HT1080 (cell line): ENCODE measurements at places on chromosomes 4 and X. TPM values are rescaled to one million over a fixed set of nuclear protein-coding genes. Genes with fewer than 3 reads are reported as not detected.

The IL2RG gene
- total RNA-seq, result not detected in 2 replicates

GRCh38 chr4:90582087-90582486, 454.9 kb downstream of the CCSER1 start:
- DNase-seq, result no peak

The DGKK gene
- not detected in 2 replicates for total RNA-seq

DNA sequence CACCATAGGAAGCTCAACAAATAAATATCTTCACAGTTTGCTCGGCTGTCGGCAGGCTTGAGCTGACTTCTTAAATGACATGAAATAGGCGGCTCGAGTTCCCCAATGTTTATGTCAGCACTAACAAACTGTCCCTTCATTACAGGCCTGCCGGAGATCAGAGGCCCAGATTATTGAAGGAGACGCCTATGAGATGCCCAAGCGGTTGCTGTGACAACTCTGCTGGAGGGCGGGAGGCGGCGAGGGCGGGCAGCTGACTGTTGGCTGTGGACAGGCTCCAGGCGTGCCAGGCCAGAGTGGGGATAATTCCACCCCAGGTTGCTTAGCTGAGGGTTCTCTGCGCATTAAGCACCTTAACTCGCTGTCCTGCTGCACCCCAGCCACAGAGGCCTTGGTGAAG, 39.2 kb upstream of the MSX1 start:
- no peak for DNase-seq

GRCh38 chrX:24789047-24789446, 95.3 kb downstream of the POLA1 start:
- DNase-seq, result no peak

DNA sequence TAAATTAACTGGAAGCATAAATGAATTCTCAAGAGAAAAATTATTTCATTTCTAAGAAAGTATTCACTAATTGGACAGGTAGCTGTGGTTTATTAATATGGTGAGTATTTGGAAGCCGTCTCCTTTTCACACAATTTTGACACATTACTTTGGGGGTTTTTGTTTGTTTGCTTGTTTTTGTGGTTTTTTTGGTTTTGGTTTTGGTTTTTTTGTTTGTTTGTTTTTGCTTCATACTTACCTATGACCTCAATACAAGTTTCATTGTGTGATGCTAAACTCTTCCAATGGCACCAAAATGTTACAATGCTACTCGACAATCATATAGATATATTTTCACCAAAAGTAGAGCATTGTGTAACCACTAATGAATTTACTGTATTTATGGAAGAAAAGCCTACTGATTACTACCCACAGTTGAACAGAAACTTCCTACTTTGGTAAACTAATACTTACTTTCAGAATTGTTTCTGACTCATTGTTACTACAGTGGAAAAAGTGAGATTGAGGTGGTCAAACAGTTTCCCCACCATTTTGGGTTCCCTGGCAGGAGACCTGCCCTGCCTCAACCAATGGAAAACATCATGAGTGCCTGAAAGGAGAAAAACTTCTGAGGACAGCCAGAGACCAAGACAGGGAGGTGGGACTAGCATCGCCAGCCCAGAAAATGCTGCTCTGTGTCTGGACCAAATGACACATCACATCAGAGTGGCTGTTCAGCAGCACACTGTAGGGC, 443.1 kb downstream of the HNRNPD start:
- no peak for DNase-seq

GRCh38 chrX:21946925-21947641, 6.6 kb downstream of the SMS start:
- no peak for DNase-seq

DNA sequence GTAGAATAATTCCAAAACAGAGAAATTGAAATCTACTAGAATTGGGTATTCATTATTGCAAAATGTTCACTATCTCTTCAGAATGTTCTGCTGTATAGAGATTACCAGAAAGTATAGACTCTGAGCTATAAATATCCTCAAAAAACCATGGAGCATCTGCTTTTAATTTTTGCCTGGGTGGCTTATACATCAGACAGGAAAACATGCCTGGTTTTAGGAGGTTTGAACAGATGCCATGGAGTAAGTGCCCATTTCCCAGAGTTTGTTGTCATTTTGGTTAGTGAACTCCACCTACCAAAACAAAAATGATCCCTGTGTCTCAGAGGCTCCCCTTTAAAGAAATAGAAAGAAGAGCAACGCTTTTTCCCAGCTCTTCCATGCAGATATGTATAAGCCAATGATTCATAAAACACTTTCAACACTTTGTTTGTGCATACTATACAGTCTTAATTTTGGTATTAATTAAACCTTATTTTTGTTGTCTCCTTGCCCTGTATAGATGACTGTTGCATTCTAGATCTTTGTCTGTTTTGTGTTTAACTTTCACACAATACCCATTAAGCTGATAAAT, 68.7 kb downstream of the MEPE start:
- DNase-seq, result no peak

The TCEAL5 gene
- total RNA-seq, result not detected in 2 replicates

GRCh38 chr4:76654791-76655190, 219.8 kb downstream of the SHROOM3 start:
- no peak for DNase-seq

The CRMP1 gene
- total RNA-seq, result 0.05 TPM in 1 of 2 replicates, not detected in the other

The CDK16 gene
- total RNA-seq, result 80.3 and 91.8 TPM in 2 replicates

DNA sequence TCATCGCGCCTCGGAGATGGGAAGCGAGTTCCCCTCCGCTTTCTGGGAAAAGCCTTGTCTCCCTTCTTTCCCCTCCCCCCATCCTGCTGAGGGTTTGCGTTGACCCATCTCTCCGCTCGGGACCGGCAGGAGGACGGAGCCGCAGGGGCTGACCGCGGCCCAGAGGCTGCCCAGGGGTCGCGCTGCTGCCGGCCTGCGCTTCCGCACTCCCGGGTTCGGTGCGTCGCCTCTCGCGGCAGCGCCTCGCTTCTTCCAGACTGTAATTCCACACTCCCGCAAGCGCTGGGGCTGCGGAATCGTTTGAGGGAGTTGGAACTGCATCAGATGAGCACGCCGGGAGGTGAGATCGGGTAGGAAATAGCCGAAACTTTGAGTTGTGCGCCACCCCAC, 88.3 kb downstream of the BCOR start:
- no peak for DNase-seq

GRCh38 chrX:132114607-132115006, 13.2 kb downstream of the FRMD7 start:
- DNase-seq, result no peak

DNA sequence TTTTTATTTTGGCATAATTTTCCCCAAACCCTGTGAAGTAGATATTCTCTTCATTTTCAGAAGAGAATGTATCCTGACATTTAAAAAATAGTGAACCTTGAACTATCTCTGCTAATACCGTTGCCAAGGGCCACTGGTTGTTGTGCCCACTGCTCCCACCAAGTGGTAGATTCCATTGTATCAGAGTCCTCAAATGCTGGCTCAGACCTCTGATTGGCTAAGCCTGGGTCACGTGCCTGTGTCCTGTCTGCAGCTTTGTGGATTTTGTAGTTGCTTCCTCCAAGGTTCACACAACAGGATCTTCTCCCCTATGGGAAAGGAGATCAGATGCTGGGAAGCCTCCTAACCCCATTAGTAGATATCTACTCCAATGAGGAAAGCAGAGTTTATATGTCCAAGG, 104.8 kb upstream of the CASK start:
- peak; percentile 3 for DNase-seq

- no peak for DNase-seq
Observed at GRCh38 chrX:29422034-29422433, 793.3 kb upstream of the MAGEB2 start.

- DNase-seq, result no peak
Observed at GRCh38 chrX:56795309-56795868, 66.3 kb downstream of the NBDY start.

DNA sequence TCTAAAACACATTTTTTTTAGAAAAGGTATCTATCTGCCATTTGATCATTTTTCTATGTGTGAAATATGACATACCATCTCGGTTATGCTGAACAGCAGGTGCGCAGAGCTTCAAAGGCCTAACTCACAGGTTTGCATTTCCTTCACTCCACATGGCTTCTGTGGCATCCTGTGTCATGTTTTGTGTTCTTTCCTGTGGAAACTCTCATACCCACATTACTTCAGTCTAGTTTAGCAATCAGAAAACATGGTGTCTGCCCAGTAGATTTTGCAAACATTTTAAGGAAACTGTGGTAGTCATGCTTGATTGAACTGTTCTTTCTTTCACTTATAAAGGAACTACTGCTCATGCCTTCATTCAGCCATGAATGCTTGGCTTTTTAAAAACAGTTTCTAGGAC, 11.3 kb upstream of the ARAP2 start:
- no peak for DNase-seq

The PCDH11X gene
- total RNA-seq, result 0.07 and 0.08 TPM in 2 replicates

The MSANTD1 gene
- total RNA-seq, result not detected in 2 replicates

The DGKQ gene
- 7.1 and 11.5 TPM in 2 replicates for total RNA-seq

DNA sequence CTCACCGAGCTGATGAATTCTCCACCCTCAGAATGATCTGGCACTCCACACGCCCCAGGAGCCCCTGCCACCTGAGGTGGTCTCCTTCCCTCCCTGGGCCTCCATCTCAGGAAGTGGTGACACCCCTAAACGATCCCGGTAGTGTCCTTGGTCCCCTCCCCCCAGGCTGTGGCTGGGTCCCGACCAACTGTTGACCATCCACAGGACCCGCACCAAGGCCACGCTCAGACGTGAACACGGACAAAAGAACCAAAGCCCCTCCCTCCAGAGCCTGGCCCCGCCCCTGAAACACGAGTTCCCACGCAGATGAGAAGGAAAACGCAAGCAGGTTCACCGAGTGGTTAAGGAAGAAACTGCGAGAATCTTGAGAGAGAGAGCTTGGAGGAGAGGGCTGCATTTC, 16.6 kb downstream of the LRPAP1 start:
- DNase-seq, result no peak

DNA sequence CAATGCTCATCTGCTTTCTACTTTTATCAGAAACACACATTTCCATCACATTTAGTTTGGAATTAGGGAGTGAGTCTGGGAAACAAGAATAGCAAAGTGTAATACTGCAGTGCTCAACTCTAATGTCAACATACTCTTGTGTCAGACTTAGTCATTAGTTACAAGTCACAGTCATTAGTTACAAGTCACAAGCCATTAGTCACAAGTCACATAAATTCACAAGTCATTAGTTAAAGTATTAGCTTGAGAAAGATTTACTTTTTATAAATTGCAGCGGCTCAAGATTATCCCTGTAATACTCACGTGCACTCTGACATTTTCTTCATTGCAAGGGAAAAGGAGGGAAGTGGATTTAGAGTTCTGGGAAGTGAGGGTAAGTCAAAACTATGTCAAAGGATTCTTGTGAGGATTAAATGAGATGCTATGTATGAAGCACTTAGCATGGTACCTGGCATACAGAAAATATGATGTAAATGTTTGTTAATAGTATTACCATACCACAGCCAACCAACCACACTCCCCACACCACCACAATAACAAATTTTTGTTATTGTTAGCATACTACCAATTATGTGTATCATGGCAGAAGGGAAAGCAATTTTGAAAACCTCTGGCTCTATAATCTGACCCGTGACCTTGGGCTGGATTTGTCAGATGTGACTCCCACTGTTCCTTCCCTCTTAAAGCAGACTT, 116.6 kb downstream of the ARHGAP24 start:
- no peak for DNase-seq

DNA sequence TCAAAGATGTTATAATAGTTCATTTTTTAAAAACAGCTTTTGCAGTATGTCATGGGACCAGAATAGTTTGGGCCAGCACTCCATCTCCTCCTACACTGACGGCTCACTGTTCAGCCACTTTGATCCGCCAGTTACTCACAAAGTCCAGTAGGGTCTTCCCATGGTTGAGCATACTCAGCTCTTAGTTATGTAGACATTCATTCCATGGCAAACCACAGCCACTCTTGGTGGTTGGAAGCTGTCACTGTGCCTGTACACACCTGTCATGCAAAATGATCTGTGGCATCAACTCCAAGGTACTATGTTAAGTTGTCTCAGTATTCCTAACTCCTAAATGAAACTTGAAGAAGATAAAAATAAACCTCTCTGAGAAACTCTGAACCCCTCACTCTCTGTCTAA, 127.2 kb downstream of the NR3C2 start:
- DNase-seq, result peak; percentile 79

- DNase-seq, result no peak
Observed at GRCh38 chrX:120334603-120335002, 23.3 kb upstream of the TMEM255A start.

The RBM47 gene
- 1.2 and 1.5 TPM in 2 replicates for total RNA-seq

The ERVMER34-1 gene
- total RNA-seq, result 0.03 and 0.13 TPM in 2 replicates

The ALPK1 gene
- total RNA-seq, result 3.7 and 5.1 TPM in 2 replicates

GRCh38 chr4:40656201-40656863, 26.7 kb upstream of the RBM47 start:
- no peak for DNase-seq

DNA sequence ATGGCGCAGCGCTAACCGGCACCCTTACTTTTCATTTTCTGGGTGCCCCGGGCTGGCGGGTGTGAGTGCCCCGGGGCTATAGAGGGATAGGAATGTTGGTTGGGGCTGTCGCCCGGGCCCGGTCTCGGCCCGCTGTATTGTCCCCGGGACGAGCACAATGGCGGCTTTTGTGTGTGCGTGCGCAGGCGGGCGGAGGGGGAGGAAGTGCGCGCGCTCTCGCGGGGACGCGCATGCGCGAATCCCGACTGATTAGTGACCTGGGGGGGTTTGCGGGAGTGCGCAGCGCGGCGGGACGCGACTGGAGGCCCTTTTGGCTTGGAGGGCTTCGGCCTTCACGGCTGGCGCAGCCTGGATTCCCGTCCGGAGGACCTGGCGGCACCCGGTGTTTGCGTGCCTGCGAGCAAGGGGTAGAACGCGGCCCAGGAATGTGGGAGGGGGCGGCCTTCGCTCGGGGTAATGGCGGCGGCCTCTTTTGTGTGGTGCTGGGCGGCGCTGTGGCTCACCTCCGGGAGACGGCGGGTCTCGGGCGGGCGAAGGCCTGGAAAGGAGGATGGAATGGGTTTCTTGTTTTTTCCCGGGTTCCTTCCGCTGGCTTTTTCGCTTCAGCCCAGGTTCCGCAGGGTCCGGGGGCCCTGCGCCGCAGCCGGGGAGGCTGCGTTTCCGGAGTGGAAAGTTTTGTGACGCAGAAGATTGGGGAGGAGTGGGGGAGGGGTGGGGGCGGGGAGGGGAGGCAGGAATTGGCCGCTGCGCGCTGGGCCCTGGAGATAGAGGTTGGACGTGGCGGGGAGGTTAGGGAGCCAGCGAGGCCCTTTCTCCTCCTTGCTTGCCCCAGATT, 618 bp downstream of the DDX3X start:
- peak; percentile 61 for DNase-seq

- no peak for DNase-seq
Observed at GRCh38 chr4:111016416-111016815, 393.5 kb upstream of the PITX2 start.

- peak; percentile 23 for DNase-seq
Observed at GRCh38 chr4:148998719-148999118, 556.5 kb upstream of the NR3C2 start.

DNA sequence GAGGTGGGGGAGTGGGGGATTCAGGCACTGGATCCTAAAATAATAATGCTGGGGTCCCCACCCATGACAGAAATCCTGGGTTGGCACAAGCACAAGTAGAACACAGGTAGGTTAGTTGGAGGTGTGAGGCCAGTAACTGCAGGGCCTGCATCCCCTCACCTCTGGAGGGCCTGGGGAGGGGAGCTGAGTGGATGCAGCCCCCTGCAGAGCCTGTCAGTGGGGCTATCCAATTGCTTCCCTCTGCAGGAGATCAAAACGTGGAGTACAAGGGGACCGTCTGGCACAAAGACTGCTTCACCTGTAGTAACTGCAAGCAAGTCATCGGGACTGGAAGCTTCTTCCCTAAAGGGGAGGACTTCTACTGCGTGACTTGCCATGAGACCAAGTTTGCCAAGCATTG, 43.7 kb downstream of the MAP7D3 start:
- no peak for DNase-seq

GRCh38 chrX:129158505-129158904, 364.8 kb downstream of the SMARCA1 start:
- no peak for DNase-seq

The GPR119 gene
- not detected in 2 replicates for total RNA-seq

GRCh38 chr4:32745351-32745750, 2025.2 kb downstream of the PCDH7 start:
- no peak for DNase-seq
